NCI-H2081 treated with DMSO at 0.1 percent for 48 hours (cell line): ENCODE measurements at places on chromosomes 5 and 9.

DNA sequence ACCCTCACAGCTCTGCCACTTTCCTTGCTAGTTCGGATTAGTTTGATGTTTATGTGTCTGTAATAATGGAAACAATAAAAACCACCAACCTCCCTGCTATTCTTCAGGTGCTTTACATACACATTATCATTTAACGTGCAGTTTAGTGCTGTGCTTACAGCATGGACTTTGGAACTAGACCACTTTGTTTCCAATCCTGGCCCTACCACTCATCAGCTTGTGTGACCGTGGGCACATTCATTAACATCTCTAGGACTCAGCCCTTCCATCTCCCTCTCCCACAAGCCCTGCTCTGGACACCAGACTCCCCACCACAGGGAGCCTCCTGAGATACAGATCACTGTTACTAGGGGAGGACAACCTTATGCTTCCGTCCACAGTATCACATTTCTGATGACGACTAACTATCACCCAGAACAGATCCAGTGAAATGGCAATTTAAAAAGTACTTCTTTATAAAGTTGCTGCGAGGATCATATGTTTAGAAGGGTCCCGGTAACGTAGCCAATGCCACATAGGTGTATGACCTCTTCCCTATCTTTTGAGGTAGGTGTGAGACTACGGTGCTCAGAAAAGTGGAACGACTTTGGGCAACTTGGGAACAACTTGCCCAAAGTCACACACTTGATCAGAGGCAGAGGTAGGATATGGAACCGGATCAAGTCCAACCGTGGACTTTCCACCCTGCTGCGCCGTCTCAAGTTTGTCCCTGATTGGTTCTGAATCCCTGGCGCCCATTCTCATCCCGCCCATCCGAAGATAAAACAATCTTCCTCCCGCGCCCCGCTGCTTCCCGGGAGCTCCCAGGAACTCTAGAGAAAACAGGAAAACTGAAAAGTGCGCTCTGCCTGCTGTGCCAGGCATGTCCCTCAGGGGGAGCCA is 132.4 kb upstream of the NIPBL start:
- DNase-seq = peak; percentile 46

- no peak for DNase-seq
These were observed 27.1 kb upstream of the LPAR1 start for GRCh38 chr9:111065414-111065813.

- DNase-seq = no peak
These were observed 93.6 kb upstream of the MTAP start for GRCh38 chr9:21708856-21709255.

- no peak for DNase-seq
These were observed 1.1 kb downstream of the GALNT10 start for GRCh38 chr5:154191467-154192261.

DNA sequence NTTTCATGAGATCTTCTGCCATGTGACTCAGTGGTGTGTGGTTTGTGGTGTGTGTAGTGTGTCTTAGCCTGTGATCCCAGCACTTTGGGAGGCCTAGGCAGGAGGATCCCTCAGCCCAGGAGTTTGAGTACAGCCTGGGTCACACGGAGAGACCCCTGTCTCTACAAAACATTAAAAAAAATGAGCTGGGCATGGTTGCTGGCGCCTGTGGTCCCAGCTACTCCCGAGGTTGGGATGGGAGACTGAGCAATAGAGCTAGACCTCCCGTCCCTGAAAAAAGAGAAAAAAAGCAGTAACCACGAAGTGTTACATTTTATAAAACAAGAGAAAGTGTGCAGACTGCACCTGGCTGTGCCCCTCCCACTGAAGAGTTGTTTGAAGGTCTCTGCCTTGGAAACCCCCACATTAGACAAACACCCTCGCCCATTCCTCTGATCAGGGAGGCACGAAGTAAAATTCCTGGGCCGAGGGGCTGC is 21.2 kb upstream of the RNU6ATAC start:
- no peak for DNase-seq

DNA sequence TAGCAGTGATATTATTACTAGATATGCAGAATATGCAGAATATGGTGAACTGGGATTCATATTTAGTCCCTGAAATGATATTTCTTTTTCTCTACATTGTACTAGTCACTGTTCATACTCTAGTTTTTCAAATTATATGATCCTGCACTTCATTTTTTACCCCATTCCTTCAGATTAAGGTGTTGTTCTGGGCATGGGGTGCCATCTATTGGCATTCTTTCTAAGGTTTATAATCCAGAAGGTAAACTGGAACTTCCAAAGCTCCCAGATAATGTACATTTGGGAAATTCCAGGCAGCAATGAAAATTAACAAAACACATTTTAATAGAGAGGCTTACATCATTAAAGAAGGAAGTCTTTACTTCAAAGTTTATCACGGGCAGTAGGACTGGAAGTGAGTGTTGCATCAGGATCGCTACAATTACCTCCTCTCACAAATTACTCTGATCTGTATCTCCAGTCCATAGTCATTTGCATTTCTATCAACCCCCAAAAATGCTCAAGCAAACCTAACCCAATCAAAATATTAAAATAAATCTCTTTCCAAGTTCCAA is 12.5 kb downstream of the RFX3 start:
- DNase-seq = no peak
